G401 (cell line): ENCODE measurements at places on chromosomes 12 and 14.

DNA sequence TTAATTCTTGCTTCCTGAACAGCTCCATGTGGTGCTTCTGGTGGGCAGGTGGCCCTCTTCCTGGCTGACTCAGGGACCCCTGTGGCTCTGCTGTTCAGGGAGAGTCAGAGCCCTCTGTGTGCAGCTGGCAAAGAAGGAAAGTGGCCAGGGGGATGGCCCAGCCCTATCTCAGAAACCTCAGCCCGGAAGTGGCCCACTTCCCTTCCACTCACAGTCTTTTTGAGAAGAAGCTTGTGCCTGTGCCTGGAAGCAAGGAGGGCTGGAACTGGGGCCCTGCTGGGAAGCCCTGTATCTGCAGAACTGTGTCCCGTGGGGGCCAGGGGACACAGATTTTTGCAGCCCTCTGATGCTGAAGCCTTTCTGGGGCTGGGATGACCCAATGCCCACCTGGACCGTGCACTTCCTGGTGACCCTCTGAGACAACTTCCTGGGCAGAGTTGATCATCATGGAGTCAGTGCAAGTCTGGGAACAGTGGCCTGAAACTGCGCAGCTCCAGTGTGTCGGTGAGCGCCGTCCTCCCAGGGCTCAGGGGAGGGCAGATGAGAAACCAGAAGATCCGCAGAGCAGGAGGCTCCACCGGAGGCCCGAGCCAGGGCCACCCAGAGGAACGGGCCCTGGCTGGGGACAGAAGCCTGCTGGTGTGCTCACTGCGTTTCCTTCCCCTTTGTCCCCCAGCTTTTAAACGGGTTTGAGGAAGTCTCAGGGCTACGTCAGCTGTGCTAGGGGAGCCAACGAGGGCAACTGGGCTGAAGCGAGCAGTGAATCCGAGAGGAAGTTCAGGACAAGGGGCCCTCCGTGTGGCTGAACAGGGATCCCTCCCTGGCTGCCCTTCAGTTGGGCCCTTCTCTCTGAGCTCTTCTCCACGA lies 217.4 kb upstream of the RTL1 start:
- DNase-seq = peak; percentile 38

DNA sequence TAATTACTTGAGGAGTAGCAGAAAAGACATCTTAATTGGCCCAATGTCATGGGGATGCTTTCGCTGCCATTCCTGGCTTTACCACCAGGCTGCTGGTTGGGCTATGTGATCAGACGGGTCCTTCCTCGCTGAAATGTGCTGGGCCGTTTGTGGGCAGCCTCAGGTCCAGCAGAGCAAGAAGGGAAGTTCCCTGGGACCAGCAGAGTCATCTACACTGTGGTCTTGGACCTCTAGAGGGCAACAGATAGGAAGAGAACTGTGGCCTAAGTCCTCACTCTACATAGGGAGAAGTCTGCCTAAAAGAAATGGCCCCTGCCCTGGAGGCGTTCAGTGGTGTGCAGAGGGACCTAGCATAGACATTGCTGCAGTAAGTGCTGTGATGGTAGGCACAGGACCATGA lies 10.9 kb downstream of the EVL start:
- peak; percentile 51 for DNase-seq

DNA sequence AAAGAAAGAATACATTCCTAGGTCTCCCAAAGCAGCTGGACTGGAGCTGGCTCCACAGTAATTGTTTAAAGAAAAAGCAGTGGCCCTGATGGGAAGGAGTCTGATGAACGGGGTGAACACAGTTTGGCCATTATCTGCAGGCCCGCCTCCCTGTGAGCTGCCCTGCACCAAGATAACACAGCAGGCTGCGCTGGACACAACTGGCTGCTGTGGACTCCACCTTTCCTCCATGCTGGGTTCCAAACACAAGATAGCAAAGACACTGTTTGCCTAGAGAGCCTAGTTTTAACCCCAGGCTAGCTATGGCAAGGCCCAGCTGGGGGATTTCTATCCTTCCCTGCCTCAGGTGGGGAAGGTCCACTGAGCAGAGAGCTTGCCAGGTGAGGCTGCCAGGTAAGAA lies 34.6 kb downstream of the ZFP36L1 start:
- DNase-seq = no peak

GRCh38 chr12:38906482-38907200 lies 1.2 kb upstream of the CPNE8 start:
- DNase-seq = peak; percentile 35

- no peak for DNase-seq
These were observed 39.8 kb downstream of the MSRB3 start for GRCh38 chr12:65318186-65318685.

- DNase-seq = no peak
These were observed 618 bp upstream of the PGAM5 start for GRCh38 chr12:132710043-132710404.

DNA sequence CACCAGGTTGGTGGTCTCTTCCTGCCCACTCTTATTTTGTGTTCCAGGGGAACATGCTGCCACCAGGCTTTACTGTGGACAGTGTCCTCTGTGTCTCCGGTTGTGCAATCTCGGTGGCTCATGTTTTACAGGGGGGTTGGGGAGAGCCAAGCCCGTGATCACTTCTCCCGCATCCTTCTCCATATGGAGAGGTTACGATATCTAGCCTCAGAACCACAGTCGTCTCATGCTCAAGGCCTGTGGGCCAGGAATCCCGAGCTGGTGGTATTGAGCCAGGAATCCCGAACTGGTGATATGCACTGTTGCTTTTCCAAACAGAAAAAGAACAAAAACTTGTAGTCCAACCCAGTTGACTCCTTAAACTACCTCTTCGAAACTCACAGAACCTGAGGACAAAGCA lies 37.0 kb upstream of the INF2 start:
- no peak for DNase-seq

GRCh38 chr12:106303202-106303820 lies 778 bp downstream of the TCP11L2 start:
- peak; percentile 57 for DNase-seq

DNA sequence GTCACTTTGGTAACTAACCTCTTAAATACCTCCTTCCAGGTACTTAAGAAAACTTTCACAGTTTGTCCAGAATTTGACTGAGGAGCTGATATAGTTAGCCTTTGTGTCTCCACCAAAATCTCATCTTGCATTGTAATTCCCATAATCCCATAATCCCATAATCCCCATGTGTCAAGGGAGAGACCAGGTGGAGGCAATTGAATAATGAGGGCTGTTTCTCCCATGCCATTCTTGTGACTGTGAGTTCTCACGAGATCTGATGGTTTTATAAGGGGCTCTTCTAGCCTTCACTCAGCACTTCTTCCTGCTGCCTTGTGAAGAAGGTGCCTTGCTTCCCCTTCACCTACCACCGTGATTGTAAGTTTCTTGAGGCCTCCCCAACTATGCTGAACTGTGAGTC lies 7.8 kb upstream of the NOVA1 start:
- DNase-seq = no peak

GRCh38 chr14:84864548-84865271 lies 665.2 kb upstream of the FLRT2 start:
- no peak for DNase-seq

DNA sequence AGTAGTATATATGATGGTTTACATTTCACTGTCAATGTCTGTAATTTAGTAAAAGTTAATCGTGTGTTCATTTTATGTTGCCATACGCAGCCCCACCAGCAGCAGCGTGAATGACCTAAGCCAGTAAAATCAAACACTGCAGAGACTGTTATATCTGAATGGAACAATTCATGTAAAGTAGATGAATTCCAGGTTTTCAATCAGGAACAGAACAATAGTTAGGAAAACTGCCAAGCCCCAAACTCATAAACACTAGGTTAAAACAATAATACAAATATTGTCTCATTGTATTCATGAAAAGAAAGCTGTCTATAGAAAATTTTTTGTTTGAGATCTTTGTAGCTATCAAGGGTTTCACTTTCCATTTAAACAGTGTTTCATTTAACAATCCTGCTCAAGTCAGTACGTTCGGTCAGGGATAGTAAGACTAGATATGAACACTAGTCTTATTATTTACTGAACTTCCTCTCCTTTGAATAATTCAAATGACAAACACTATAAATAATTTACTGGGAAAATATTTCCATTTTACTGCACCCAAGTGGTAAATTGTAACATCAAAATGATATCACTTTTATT lies 256.8 kb upstream of the FLRT2 start:
- no peak for DNase-seq

DNA sequence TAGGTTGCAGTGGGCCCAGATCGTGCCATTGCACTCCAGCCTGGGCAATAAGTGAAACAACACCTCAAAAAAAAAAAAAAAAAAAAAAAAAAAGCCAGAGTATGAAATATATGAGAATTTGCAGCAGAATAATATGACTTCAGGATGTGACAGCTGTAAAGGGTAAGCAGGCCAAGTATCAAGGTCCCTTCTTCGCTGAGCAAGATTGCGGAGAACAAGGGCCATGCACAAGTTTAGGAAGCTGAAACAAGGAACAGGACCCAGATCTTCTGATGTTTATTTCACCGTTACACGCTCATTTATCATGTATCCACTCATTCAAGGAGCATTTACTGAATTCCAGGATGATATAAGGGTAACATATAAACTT lies 659 bp upstream of the FOXJ2 start:
- DNase-seq = no peak

- no peak for DNase-seq
These were observed 66.7 kb upstream of the ATP2B1 start for GRCh38 chr12:89775063-89775985.

GRCh38 chr14:69635981-69636639 lies 24.7 kb downstream of the SUSD6 start:
- peak; percentile 92 for DNase-seq

DNA sequence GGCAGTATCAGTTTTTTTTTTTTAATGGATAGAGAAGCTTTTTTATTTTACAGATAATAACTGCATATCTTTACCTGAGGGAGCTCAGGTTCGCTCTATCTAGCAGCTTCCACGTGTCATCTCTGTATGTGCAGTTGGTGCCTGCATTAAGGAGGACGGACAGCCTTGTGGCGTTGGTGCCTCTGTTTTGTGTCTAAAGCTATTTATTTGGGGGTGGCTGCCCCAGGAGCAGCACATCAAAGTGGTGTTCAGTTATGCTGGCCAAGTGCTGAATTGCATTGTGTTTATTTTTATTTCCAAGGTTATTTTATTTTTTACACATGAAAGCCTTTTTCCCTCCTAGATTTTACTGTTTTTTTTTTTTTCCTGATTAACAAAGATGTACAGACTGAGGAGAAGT lies 59.7 kb downstream of the RASSF3 start:
- no peak for DNase-seq

DNA sequence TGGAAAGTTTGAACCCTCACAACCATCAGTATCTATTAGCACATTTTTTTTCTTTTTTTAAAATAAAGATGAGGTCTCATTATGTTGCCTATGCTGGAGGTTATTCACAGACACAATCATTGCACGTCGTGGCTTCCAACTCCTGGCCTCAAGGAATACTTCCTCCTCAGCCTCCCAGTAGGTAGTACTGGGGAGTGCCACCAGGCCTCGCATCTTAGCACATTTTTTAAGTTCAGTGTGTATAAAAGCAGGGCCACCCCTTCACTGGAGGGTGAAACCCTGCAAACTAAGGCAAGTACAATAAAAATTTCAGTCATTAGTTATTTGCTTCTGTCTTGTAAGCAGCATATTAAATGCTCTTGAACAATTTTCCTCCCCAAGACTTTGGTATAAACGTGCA lies 114.2 kb upstream of the SINHCAF start:
- no peak for DNase-seq

DNA sequence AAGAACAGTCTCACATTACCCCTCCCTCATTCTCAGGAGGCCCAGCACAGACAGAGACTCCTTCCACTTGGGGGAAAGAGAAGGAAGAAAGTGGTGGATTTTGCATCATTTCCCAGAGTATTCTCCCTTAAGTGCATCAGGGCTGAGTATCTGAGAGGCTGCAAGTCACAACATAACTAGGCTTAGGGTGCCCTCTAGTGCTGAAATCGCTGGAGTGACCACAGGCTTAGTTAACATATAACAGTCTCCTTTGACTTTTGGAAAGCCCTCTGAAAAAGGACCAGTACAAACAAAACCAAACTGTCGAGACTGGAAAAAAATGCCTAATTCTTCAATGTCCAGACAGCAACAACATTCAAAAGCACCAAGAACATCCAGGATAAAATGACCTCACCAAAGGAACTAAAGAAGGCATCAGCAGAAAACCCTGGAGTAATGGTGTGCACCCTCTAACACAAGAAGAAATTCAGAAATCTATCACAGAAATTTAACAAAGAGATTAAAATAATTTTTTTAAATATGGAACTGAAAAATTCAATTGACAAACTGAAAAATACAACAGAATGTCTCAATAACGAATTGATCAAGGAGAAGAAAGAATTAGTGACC lies 412.3 kb downstream of the RPS29 start:
- DNase-seq = peak; percentile 5

GRCh38 chr14:31297701-31298344 lies 90.2 kb upstream of the HECTD1 start:
- DNase-seq = no peak

- DNase-seq = no peak
These were observed 1.4 kb downstream of the B4GALNT1 start for GRCh38 chr12:57631566-57632072.

- DNase-seq = no peak
These were observed 26.6 kb upstream of the RTRAF start for GRCh38 chr14:51962711-51963110.

DNA sequence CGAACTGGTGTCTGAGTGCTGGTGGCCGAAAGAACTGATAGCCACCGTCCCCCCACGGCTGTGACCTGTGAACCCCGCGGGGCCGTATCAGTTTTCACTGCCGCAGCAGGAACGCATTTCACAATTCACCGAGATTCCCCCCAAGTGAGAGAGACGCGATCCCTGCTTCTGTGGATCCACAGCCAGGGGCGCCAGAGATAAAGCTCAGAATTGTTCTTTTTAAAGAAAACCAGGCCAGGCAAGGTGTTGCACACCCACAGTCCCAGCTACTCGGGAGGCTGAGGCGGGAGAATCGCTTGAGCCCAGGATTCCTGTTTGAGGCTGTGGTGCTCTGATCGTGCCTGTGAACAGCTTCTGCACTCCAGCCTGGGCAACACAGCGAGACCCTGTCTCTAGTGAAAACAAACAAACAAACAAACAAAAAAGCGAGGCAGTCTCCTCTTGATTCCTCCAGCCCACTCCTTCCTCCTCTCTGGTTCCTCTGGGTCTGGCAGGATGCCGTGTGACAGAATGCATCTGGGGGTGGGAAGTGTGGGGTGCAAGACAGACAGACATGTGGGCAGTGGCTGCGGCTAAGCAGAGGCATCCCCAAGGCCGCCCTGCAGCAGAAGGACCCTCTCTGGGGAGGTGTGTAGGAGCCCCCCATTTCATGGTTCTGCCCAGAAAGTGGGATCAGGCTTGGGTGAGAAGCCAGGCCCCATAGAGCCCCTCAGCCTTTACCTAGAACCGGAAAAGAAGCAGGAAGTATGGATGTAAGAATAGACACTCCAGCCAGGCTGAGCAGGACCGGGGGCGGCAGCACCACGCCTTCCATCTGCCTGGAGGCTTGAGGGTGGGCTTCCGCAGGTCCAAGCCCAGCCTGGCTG lies 39.2 kb upstream of the PPP1R13B start:
- DNase-seq = no peak
